ENCODE measurements at places on chromosomes 2 and 18.

- no peak for DNase-seq
Measured at GRCh38 chr2:10333247-10333613, 30.5 kb downstream of the HPCAL1 start.

- no peak for DNase-seq
Measured at GRCh38 chr2:43323857-43324256, 97.5 kb upstream of the ZFP36L2 start.

GRCh38 chr2:207067473-207067872, 98.3 kb downstream of the KLF7 start:
- no peak for DNase-seq

DNA sequence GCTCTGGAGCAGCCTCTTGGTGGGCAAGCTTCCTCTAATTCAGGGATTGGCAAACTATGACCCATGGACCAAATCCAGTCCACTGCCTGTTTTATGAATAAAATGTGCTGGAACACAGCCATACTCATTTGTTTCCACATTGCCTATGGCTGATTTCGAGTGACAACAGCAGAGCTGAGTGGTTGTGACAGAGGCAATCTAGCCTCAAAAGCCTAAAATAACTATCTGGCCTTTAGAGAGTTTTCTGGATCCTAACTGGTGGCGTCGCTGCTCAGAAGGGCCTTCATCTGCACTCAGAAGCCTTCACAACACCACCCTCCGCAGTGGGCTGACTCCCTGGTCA, 147.1 kb downstream of the CCBE1 start:
- no peak for DNase-seq

DNA sequence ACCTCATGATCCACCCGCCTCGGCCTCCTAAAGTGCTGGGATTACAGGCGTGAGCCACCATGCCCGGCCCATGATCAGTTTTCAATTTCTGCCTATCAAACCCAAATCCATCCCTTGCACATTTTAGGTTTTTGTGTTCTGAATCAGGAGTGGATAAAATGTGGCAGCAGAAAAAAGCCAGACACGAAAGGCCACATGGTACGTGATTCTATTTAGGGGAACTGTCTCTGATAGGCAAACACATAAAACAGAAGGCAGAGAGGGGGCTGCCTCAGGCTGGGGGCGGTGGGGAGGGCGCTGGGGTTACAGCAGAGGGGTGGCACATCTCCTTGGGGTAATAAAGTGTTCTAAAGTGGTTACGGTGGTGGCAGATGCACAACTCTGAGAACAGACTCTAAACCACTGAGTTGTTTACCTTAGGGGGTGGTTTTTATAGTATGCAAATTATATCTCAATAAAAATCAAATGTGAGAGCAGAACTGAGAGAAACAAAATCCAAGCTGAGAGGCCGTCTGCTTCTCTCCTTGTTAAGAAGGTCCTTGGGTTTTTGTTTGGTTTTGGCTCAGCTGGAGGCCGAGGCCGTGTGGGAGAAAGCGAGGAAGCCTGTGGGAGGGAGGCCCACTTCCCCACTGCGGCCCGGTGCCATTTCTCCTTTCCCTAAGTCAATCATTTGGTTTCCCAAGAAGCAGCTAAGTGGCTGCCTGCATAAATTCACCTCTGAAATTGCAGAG, 78.0 kb downstream of the SOWAHC start:
- no peak for DNase-seq

GRCh38 chr2:96691022-96691612, 48.6 kb downstream of the FER1L5 start:
- DNase-seq = no peak

GRCh38 chr18:31774477-31774785, 13.8 kb upstream of the SLC25A52 start:
- no peak for DNase-seq

DNA sequence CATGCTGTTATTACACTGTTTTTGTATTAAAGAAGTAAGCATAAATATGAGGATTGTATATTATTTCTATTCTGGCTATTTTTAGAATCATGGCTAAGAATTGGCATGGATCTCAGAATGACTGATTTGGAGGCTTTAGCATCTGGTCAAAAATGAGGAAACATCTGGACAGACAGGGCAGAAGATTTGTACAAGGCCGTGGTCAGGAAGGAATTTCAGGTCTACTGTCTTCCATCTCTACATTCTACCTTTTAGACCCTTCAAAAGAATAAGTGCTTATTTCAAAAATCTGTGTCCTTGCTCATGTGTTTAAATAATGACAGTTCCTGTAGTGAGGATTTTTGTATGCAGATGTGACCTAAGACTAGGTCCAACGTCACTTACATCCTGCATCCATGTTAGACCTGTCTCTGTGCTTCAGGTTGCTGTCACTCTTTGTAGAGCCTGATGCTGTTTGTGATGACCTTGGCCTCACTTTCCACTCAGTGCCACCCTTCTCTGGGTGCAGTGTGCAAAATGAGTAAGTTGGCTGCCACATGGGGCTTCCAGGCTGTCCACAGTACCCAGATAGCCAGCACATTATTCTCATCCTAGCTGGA, 54.7 kb upstream of the B3GNT2 start:
- no peak for DNase-seq

GRCh38 chr2:98709535-98709934, 21.4 kb downstream of the MGAT4A start:
- no peak for DNase-seq

GRCh38 chr2:118423776-118424175, 335.5 kb downstream of the INSIG2 start:
- no peak for DNase-seq

DNA sequence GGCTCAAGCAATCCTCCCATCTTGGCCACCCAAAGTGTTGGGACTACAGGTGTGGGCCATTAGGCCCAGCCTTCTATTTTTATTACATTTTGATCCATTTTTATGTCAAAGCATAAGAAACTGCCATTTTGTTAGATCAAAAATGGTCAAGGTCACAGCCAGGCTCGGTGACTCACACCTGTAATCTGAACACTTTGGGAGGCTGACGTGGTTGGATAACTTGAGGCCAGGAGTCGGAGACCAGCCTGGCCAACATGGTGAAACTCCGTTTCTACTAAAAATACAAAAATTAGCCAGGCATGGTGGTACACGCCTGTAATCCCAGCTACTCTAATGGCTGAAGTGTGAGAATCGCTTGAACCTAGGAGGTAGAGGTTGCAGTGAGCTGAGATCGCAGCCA, 49.2 kb downstream of the EEF1B2 start:
- DNase-seq = no peak

- DNase-seq = no peak
Measured at GRCh38 chr18:24198461-24198860, 59.6 kb downstream of the CABYR start.
